ENCODE measurements at places on chromosomes 12 and 14.

GRCh38 chr12:11859705-11860425 is 210.4 kb downstream of the ETV6 start:
- no peak for DNase-seq

GRCh38 chr12:5742258-5742657 is 202.8 kb downstream of the ANO2 start:
- no peak for DNase-seq

DNA sequence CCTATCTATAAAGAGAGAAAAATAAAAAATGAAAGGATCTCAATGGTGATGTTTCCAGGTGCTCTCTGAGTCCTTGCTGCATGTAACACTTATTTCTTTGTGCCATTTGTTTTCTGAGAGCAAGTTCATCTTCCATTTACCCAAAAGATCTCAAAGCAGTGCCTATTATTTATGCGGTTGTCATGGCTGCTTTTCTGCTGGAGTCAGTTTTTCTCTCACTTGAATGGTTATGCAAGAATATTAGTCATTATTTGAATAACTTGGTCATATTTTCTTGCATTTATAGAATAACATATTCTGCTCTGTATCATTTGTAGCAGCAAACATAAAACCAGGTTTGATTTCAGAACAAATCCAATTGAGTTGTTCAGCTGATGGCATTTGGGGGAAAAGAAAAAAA is 141.8 kb upstream of the G2E3 start:
- DNase-seq, result no peak

- no peak for DNase-seq
These were observed 208.8 kb downstream of the VRK1 start for GRCh38 chr14:97005934-97006333.

- DNase-seq, result no peak
These were observed 24.9 kb downstream of the VPS37B start for GRCh38 chr12:122870867-122871664.

- no peak for DNase-seq
These were observed 89.7 kb downstream of the PTCSC3 start for GRCh38 chr14:36086629-36087395.

DNA sequence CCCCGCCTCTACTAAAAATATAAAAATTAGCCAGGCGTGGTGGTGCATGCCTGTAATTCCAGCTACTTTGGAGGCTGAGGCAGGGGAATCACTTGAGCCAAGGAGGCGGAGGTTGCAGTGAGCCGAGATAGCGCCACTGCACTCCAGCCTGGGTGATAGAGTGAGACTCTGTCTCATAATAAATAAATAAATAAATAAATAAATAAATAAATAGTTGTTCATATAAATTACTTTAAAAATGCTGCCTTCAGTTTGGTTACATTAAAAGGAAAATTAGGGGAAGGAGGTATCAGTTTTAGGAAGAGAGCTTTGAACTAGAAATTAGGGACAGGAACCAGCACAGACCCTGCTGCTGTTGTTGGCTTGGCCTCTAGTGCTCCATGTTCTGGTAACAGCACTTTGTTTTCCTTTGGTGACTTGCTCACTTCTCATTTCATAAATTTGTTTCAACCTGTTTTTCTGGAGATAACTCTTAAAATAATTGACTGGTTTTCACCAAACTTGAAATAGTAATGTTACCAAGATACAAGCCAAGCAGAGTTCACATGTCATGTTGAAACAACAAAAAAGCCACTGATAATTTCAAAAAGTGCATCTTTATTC is 22.9 kb upstream of the PTPRB start:
- DNase-seq, result no peak

DNA sequence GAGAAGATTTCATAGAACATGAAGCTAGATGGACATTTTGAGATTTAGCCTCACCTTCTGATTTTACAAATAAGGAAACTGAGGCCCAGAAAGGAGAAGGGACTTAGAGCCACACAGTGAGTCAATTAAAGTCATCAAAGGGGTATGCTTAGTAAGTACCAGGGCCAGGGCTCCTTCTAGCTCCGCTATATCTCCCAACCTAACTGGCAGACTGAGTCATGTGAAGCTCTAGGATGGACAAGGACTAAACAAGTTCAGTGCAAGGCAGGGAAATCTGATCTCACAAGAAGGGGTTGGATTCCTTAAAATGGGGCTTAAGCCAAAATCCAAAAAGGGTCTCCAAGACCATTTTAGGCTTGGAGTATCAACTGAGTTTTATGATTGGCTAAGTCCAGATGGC is 215.8 kb downstream of the PHLDA1 start:
- DNase-seq, result no peak

GRCh38 chr12:17383321-17383720 is 706.7 kb downstream of the RERGL start:
- no peak for DNase-seq

DNA sequence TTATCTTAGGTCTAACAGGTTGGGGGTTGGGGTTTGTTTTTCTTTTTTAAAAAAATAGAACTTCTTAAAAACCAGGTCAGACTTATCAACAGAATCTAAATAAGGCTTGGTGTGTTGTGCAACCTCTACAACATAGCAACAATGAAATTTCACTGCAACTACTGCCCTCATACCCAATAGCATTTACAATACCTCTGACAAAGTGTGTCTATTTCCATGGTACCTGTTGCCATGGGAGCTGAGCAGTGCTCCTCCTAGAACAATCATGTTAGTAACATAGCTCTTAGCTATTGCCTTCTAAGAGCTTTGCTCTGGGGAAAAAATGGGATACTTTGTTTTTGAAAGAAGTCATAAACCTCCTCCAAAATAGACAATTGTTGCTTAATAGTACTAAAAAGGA is 103.3 kb upstream of the CCDC175 start:
- no peak for DNase-seq

- DNase-seq, result no peak
These were observed 72.0 kb upstream of the SEL1L start for GRCh38 chr14:81605660-81606059.

GRCh38 chr14:68172627-68173026 is 353.0 kb downstream of the RAD51B start:
- DNase-seq, result no peak

- DNase-seq, result no peak
These were observed 198.9 kb downstream of the CACNA1C start for GRCh38 chr12:2251526-2252209.

DNA sequence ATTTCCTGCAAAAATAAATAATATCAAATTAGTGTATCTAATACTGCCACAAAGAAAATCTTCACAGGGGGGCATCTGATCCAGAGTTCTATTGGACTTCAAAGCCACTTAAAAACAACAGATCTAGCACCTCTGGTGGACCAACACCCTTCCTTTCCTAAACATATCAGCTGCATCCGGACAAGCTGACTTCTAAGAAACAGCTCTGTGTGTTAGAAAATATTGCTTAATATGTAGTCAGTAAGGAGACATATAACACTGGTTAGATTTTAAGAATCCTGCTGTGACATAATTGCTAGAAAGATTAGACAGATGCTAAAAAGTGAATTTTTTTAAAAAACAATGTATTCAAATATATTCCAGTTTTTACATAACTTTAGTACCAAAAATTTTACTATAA is 61.1 kb upstream of the PTPRB start:
- no peak for DNase-seq

DNA sequence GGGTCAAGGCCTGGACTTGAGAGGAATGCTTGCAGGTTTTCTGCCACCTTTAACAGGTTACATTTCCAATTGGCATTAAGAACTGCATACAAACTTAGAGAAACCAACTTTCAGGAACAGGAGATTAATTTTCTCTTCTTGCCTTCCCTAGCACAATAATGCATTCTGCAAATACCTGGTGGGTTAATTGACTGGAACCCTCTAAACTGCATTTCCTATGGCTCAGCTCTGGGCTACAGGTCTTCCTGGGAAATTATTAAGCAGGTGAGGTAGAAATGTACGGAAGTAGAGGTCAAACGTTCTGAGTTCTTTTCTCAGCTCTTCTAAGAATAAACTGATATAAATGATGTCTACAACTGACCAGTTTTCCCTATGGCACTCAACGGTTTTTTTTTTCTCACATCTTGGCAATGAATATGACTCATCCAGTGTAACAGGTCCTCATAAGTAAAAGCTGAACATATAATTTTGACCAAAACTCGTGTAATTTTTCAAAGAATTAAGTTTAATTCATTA is 144.9 kb upstream of the PELI2 start:
- no peak for DNase-seq

GRCh38 chr12:75865315-75865714 is 166.3 kb downstream of the PHLDA1 start:
- DNase-seq, result no peak

- no peak for DNase-seq
These were observed 12.2 kb downstream of the LLPH start for GRCh38 chr12:66118240-66118891.

- DNase-seq, result peak; percentile 34
These were observed 216.8 kb downstream of the MSRB3 start for GRCh38 chr12:65495233-65495632.

DNA sequence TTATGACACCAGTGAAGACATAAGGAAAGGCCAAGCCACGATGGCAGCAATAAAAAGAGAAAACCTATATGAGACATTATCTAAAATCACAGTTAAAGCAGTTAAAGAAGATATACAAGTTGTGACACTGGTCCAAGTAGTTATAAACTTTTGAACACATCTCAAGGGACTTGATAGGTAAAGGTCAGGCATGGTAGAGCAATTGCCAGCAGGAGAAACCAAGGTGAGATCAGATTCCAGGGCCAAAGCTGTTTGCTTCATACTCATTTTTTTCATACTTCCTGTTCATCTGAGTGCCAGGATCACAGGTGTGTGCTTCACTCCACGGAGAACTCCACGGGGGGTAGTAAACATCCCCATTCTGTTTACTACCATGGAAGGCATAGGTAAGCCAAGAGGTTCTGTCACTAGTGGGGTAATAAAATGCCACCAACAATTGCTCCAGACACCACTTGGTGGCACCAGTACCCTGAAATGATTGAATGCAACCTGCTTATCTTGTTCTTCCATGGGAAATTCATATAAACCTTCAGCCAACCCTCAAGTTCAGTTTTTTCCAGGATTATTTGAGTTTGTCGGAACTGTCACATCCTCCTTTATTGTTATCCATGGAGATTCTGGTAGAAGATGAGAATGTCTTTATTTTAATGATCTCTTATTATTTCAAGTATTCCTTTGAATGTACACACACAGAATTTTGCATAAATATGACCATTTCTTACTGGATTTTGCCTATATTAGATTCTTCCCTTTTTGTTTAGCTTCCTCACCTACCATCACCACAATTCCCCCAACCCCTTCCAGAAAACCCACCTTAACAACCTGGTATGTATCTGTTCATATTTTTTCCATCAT is 59.2 kb upstream of the TSPAN8 start:
- DNase-seq, result no peak

DNA sequence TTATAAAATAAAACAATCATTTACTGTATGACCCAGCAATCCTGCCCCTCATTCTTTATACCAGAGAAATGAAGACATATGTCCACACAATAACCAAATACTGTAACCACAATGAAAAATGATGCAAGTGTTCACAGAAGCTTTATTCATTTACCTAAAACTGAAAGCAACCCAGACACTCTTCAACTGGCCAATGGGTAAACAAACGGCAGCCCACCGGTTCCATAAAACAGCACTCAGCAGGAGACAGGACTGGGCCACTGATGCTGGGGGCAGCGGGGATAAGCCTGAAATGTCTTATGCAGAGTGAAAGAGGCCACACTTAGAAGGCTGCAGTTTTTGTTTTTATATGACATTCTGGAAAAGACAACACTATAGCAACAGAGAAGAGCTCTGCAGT is 15.1 kb downstream of the DDX51 start:
- DNase-seq, result no peak

GRCh38 chr12:92621833-92622232 is 81.0 kb upstream of the PLEKHG7 start:
- DNase-seq, result no peak

- no peak for DNase-seq
These were observed 33.8 kb downstream of the KCNK10 start for GRCh38 chr14:88289234-88289633.

- DNase-seq, result no peak
These were observed 18.8 kb upstream of the PIP4K2C start for GRCh38 chr12:57571926-57572762.

DNA sequence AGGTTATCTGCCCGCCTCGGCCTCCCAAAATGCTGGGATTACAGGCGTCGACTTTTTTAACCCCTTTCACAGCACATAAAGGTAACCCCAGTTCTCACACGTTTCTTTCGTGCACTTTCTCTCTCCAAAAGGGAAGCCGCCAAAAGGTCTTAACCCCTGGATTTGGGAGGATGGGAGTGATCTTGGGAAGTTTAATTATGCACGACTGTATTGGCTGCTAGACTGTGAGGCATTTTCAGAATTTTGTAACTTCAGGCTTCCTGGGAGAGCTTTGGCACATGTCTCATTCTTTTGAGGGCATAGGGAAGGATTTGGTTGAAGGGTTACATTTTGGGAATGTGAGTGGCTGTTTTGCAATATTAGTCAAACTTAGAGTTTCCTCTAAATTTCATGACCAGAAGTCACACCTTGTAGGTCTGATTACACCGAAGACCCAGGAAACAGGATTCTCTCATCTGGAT is 1.4 kb upstream of the SMARCC2 start:
- no peak for DNase-seq

- DNase-seq, result no peak
These were observed 66.2 kb downstream of the PRMT8 start for GRCh38 chr12:3557116-3557697.

DNA sequence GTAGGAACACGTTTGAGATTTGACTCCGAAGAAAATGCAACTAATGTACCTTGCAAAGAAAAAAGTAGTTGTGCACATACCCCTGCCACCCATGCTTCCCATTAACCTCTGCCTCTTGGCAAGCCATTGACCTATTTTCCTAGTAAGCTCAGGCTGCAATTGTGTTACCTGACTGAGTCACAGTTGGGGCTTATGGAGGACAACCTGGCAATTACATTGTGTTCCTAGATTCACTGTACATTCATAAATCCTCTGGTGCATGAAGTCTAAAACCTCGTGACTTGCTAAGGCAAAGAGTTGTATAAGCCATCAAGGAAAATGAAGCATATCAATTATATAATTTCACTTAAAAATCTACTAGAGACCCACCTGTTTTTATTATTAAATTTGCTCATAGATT is 62.0 kb upstream of the DUSP6 start:
- DNase-seq, result no peak

DNA sequence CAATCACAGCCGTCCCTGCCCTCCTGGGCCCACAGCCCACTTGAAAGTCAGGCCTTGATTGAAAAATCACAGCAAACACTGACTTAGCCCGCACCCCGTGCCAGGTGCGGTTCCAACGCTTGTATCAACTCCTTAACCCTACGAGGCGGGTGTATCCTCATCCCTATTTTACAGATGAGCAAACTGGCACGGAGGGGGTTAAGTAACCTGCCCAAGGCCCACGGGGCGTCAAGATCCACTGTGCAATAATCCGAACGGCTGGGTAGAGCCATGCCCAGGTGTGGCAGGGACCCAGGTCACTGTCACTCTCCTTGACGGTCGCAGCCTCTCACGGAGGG is 583 bp downstream of the DNAH10 start:
- no peak for DNase-seq

- DNase-seq, result no peak
These were observed 9.3 kb downstream of the TESPA1 start for GRCh38 chr12:54975272-54975671.
